Stimulated activated CD8-positive, alpha-beta memory T cell treated with anti-CD3 and anti-CD28 coated beads, Interleukin-4, amount 100 ng/mL, for 4 hours (primary cell): ENCODE measurements at places on chromosomes 1 and 21.
A peak's percentile ranks its signal among the peaks of the same experiment; 100 is the strongest.

GRCh38 chr1:28956038-28956464 lies 41.7 kb downstream of the EPB41 start:
- no peak for DNase-seq

DNA sequence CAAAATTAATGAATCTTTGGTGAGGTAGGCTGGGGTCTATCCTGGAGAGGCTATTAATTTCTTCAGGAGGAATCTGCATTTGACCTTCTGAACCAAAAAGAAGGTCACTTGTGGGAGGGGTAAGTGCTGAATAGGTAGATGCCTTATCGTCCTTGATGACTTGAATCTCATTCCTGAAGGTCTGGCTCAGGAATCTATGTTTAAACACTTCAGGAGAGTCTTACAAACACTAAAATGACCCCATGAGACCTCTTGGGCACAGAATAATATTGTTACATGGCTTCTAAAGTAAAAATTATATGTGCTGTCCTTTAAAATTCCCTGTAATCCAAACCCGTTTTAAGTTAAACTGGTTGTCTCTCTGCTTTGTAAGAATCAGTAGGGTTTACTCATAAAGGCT lies 55.0 kb upstream of the FGGY start:
- DNase-seq, result no peak

DNA sequence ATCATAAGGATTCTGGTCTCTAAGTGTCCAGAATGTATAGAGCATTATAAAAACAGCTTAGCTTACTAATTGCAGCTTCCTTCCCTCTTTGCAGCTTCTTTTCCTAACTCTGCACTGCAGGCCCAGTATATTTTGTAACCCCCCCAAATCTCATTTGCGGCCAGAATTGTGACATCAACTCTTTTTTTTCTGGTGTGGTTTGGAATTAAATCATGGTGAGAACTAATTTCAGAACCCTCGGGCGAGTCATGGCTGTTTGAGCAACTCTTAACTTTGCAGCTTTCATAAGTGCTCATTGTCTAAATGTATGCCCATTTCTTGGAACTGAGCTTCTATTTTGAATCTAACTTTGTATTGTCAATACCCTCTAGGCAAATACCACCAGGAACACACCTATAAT lies 187.4 kb downstream of the CYYR1 start:
- no peak for DNase-seq

GRCh38 chr1:231878737-231879136 lies 252.1 kb downstream of the DISC1 start:
- no peak for DNase-seq

DNA sequence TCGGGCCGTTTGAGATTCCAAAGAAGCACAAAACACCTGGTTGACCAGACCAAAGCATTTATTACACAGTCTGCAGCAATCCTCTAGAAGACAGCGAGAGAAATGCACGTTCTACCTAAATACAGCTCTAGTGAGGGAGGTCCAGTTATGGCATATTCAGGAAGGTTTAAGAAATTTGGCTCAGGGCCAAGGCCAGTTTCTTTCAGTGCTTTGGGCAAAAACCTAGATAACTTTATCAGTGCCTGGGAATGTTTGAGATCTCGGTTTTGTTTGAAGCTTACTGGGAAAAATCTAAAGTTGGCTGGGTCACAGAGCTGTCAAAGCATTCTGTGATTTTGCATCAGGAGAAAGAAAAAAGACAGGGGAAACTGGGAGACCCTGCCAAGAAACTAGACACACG lies 514.0 kb upstream of the TMPRSS15 start:
- DNase-seq, result no peak

- peak; percentile 68 for DNase-seq
Measured at GRCh38 chr1:203765029-203765837, at the start of gene LAX1. Gene LAX1 (plus strand): TSS chr1:203765183. CDS start chr1:203765566, 383 bp downstream.

- DNase-seq, result no peak
Measured at GRCh38 chr1:182786223-182786994, 3.2 kb upstream of the NPL start.

DNA sequence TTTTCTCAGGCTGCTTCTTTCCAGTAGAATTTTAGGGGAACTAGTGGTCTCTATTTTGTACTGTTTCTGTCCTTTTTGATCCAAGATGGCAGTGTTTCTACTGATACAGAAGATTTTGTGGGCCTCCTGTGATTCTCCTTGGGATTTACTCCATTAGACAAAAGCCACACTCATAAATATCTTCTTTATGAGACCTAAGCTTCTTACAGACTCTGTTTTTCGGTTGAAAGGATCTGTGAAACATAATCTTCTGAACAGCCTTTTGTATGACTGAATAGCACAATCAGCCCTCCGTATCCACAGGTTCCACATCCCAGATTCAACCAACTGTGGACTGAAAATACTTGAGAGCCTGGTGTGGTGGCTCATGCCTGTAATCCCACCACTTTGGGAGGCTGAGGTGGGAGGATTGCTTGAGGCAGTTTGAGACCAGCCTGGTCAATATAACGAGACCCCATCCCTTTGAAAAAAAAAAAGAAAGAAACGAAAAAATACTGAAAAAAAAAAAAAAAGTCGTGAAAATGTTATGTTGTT lies 10.8 kb upstream of the PSMD4 start:
- no peak for DNase-seq

DNA sequence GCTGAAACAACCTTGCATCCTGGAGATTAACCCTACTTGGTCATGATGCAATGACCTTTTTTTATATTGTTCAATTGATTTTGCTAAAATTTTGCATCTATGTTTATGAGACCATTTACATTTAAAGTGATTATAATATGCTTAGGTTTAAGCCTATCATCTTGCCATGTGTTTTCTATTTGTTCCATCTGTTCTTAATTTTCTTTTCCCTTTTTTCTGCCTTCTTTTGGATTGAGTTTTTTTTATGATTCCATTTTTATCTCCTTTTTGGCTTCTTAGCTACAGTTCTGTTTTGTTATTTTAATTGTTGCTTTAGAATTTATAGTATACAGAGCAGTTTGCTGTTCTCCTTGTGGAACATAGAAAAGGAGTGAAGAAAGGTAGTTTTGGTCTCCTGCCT lies 385.1 kb upstream of the USP24 start:
- no peak for DNase-seq

DNA sequence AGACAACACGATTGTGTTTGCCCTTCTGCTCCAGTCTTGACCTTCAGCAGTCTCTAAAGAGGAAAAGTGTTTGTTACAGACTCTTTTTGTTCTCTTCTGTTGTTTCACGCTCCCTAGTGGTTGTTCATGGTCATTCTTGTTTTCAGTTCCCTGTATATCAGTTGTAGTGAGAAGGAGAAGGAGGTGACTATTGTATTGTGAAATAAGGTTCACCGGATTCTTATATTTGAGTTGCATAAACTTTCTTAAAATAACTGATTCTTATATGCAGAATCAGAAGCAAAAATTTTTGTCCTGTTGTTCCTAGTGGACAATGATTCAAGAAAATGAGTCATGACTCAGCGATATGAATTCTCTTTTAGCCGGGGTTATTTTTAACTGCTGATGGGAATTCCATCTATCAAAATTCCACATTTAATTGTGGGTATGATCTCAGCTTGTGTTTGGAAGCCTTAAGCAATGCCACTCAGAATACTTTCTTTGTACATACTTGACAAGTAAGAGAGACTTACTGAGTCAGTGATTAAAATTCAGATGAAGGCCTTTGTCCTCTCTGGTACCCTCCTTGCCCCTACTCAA lies 152.2 kb downstream of the CLEC20A start:
- no peak for DNase-seq

DNA sequence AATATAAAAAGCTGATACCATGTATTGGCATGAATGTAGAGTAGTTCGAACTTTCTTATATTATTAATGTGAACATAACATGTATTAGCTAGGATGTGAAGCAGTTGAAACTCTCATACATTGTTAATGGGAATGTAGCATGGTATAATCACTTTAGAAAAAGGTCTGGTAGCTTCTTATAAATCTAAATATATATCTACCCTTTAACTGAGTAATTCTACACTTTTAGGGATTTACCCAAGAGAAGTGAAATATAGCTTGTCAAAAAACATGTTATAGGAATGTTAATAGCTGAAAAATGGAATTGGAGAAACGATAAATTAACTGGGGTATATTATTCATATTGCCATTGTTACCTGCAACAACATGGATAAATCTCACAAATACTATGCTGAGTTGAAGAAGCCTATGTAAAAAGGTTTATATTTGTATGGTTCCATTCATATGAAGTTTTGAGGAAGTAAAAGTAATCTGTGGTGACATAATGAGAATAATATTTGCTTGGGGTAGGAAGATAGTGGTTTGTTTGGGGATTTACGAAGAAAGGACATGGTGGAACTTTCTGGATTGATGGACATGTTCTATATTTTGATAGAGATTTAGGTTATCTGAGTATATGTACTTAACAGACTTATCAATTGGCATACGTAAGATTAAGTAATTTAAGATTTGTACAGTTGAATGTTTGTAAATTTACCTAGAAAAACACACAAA lies 76.6 kb downstream of the MAST2 start:
- DNase-seq, result no peak

GRCh38 chr1:180166436-180166800 lies 11.7 kb downstream of the QSOX1 start:
- DNase-seq, result no peak

- no peak for DNase-seq
Measured at GRCh38 chr1:93813076-93813475, 65.9 kb downstream of the DNTTIP2 start.

DNA sequence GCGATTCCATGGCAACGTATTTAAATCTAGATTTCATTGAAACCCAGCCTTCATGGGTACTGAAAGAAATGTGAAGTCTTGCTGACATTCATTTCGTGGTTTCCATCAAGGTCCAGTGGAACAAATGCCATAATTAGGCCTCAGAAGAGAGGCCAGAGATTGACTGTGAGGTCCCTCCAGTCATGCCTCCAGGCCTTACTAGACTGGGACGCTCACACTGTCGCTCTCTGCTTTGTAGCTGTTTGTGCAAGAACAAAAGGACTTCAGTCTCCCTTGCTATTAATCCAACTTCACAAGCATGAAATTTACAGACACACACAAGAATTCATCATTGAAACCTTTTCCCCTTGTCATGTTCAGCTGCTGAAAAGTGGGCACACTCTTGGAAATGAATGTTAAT lies 180.4 kb upstream of the FOXD3 start:
- no peak for DNase-seq

GRCh38 chr1:53299233-53299632 lies 28.6 kb downstream of the LRP8 start:
- DNase-seq, result no peak

GRCh38 chr21:32141318-32141633 lies 137.6 kb downstream of the MIS18A start:
- no peak for DNase-seq

- DNase-seq, result no peak
Measured at GRCh38 chr21:34498623-34499022, 13.4 kb downstream of the KCNE1 start.

DNA sequence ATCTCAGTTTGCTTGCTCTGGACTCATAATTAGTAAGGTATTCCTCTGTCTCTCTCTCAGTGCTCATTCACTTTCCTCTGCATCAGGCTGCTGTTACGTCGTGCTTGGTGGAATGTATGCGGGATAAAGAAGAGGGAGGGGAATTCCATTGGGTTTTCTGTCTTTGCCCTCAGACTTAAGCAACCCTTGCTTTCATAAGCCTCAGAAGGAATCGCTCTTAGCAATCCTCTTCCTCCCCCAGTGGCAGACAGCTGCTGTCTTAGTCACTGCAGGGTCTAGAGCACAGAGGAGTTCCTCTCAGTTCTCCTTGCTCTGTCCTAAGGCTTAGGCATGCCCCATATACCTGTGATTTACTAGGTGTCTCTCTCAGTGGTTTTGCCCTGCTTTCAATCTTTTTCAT lies 19.1 kb upstream of the NTMT2 start:
- DNase-seq, result no peak

- peak; percentile 4 for DNase-seq
Measured at GRCh38 chr1:175514387-175514953, 228.9 kb downstream of the TNR start.

DNA sequence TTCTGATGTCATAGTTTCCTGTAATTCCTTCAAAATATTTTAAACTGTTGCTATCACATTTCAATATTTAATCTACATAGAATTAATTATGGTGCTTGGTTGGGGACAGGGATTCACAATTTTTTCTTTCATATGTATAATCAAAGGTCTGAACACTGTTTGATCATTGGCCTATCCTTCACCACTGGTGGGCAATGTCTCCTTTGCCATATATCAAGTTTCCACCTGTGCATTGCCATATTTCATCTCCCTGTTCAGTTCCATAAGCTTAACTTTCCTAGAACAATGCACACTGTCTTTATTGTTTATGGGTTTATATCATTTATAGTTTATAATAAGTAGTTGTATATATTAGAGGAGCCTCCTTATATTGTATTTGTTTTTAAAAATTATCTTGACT lies 374.9 kb upstream of the PTBP2 start:
- DNase-seq, result no peak

DNA sequence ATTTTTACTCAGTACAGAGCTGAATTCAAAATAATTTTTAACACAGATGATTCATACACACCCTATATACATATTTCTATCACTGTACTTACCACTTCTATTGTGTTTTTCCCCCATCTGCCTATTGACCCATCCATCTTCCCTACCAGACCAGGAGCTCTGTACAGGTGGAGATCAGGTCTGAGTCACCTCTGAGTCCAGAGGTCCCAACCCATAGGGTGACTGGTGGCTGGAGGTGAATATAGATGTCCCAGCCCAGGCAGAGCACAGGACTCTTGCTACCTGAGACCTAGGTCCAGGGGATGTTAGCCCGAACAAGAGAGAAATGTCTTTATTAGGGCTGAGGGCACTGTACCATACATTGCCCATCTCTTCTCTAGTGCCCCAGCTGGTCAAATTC lies 54.8 kb downstream of the DMAP1 start:
- DNase-seq, result no peak

DNA sequence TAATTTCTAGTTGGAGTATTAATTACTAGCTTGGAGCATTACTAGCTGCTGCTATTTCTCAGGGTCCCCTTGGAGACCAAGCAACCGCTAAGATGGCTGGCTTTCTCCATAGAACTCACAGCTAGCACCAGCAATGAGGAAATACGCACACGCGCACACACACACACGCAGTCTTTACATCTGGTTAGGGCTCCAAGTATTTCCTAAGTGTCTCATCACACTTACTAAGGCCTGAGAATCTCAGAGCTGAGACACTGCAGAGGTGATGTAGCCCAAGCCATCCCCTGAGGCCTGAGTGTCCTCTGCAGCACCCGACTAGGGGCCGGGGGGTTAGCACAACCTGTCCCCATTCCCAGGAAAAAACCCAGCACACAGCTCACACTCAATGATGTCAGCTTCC lies 42.5 kb downstream of the ITPKB start:
- no peak for DNase-seq
